A549 treated with dexamethasone at 1 μM for 4 hours (cell line): ENCODE measurements at places on chromosomes 7 and 10. TPM values are rescaled to one million over a fixed set of nuclear protein-coding genes. Genes with fewer than 3 reads are reported as not detected.

ZNF3 gene
- total RNA-seq = 18.4 to 21.8 TPM (median 20.4 TPM) in 5 replicates

GPR37 gene
- 0.54 to 0.66 TPM (median 0.59 TPM) in 5 replicates for total RNA-seq

TUBAL3 gene
- total RNA-seq = 0.18 to 0.24 TPM (median 0.24 TPM) in 5 replicates

GPR141 gene
- total RNA-seq = not detected in 5 replicates

STEAP4 gene
- 0.02 to 0.06 TPM (median 0.05 TPM) in 4 of 5 replicates, not detected in the other for total RNA-seq

SYT15 gene
- total RNA-seq = 1.5 to 3.1 TPM (median 3.0 TPM) in 5 replicates

C10orf143 gene
- total RNA-seq = 0.52 to 0.69 TPM (median 0.59 TPM) in 5 replicates
